ENCODE measurements at places on chromosomes 12 and 14.

DNA sequence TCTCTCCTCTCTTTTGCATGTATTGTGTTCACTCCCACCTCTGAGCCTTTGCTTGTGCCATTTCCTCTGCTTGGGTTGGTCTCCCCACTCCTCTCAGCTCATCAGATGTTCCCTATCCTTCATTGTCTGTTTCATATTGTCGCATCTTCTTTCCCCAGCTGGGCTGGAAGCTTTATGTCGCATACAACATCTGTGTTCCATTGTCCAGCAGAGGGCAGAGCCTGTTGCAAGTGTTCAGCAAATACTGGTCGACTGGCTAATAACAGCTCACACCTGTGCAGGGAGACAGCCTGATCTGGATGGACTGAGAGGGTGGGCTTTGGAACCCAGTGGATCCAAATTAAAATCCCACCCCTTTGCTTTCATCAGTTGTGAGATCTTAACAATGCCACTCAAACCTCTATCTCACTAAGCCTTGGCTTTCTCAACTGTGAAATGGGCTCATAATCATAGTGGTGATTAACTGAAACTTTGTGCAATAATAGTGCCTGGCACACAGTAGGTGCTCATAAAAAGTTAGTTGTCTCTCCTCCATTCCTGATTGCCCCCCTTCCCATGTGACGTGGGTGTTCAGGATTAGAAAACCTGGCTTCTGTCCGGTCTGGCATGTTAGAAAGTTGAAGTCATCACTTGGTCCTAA lies 75.8 kb downstream of the RIN3 start:
- no peak for DNase-seq

- DNase-seq, result no peak
These were observed 41.1 kb downstream of the TTLL5 start for GRCh38 chr14:75702122-75702521.

DNA sequence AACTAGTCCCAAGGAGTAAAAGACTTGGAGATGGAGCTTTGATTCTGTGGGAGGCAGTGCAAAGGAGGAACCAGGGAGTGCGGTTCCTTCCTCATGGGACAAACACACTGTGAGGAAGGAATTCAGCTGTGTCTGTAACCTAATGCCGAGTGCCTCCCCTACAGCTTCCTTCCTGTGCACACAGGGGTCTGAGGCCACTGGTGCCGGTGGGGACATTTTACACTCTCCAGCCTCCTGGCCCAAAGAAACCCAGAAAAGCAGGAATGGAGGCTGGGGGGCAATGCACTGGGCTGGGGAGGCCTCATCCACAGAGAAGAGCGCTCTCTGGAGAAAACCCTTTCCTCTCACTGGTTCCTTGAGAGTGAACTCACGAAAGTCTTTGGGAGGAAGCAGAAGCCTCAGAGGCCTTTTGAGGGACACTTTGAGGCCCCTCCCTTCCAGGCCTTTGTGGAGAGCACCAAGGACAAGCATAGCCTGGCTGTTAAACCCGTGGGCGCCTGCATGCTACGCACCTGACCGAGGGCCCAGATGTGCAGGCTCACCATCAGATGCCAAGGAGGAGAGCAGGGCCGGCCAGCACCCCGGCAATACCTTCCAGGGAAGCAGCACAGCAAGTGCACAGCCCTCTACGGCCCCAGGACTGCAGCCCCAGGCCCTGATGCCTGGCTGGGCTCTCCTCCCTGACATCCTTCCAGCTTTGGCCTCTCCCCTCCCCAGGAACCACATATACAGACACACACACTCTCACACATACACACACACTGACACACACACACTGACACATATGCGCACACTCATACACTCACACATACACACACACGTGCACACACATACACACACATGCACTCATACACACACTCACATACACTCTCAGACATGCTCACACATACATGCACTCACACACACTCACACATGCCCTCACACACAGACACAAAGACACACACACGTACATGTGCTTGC lies 52.0 kb downstream of the NFKBIA start:
- DNase-seq, result no peak

- no peak for DNase-seq
These were observed 50.6 kb downstream of the TSPAN11 start for GRCh38 chr12:30977124-30977523.

DNA sequence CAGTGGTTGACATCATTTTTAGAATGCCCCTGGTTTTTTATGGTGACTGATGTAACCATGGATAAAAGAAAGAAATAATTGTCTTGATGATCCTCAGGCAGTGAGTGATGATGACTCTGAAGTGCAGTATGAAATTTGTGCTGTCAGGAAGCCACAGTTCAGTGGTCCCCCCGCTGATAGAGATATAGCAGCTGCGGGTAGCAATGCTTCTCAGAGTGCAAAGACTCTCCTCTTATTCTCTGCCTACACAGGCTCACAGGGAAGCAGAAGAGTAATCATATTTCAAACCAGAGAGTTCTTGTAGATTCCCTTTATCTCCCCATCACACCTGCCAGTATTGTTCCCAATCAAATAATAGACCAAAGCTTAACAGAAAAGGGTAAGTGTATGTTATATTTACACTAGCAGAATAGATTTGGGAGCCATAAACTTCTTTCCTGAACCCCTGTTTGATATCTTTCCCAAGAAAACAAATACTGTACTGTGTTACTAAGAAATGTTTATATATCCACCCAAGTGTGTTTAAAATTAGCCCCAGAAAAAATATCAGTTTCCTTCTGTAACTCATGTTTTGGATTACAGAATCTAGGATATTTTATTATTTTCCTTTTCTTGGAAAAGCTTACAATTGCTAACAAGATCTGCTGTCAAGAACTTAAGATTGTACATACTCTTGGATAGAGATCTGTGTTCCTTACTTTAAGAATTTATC lies 1817.4 kb upstream of the FLRT2 start:
- no peak for DNase-seq

- peak; percentile 31 for DNase-seq
These were observed 14.6 kb upstream of the HDAC7 start for GRCh38 chr12:47834199-47834903.

- no peak for DNase-seq
These were observed 9.7 kb downstream of the CEP170B start for GRCh38 chr14:104874571-104875411.

GRCh38 chr12:11821386-11822080 lies 172.1 kb downstream of the ETV6 start:
- DNase-seq, result no peak

DNA sequence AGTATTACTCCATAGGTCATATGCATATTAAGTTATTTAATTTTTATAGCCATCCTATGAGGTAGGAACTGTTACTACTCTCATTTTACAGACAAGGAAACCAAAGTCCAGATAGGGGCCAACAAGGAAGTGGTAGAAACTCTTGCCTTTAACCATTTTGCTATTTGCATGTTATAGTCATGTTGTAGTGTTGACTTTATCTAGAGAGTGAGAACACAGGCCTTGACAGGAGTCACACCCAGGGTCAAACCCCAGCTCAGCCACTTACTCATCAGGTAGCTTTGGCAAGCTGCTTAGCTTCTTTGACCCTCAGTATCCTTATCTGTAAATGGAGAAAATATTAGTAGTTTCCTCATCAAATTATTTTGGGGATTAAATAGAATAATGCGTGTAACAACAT lies 156.2 kb downstream of the CAND1 start:
- no peak for DNase-seq

- DNase-seq, result no peak
These were observed 292.1 kb downstream of the GLT1D1 start for GRCh38 chr12:129145381-129145780.

DNA sequence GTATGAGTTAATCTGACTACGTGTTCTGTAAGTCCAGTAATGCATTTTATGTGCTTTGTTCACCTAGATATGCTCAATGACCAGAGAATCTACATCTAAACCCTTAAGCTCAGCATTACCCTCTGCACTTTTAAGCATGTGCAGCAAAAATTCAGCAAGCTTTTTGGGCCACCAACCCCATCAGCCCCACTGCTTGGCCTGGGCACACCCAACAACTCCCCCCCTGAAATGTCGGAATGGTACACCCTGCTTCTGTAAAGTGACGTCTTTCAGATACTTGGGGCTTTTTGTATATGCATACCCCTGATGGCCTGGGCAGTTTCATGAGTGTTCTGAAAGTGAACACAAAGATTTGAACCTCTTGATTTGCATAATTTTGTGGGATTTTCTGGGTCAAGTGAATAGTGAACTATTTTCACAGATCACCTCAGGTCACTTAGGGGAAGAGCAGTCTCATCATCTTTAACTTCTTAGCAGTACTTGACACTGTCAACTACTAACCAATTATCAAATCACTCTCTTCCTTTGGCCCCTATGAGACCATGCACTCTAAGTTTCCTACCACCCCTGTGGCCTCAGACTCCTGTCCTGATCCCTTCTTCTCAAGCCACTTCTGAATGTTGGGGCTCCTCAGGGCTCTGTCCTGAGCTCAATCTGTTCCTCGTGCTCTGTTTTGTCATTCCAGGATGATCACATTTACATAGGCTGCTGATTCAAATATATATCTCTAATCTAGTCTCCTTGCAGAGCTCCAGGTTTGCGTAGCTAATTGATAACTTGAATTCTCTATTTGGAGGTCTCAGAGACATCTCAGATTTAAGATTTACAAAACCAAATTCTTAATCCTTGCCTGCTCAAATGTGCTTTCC lies 36.3 kb upstream of the PPM1A start:
- DNase-seq, result no peak

GRCh38 chr12:10018386-10018785 lies 8.0 kb downstream of the CLEC12B start:
- DNase-seq, result peak; percentile 45

- DNase-seq, result no peak
These were observed 256.6 kb upstream of the PPFIA2 start for GRCh38 chr12:82015623-82016347.

- DNase-seq, result no peak
These were observed 87.0 kb downstream of the TRMT5 start for GRCh38 chr14:60893911-60894310.

GRCh38 chr14:86999036-86999435 lies 993.9 kb downstream of the GALC start:
- DNase-seq, result no peak

GRCh38 chr12:69385038-69385437 lies 25.5 kb downstream of the YEATS4 start:
- DNase-seq, result no peak

GRCh38 chr14:76375947-76376404 lies at the start of gene ESRRB:
Gene ESRRB (plus strand): TSS chr14:76376137. CDS start chr14:76376402, 265 bp downstream.
- no peak for DNase-seq
